Body of pancreas (tissue), 4 donors: ENCODE measurements at places on chromosomes 11 and 22. TPM values are rescaled to one million over a fixed set of nuclear protein-coding genes. Genes with fewer than 3 reads are reported as not detected.
A peak's percentile ranks its signal among the peaks of the same experiment; 100 is the strongest.

DNA sequence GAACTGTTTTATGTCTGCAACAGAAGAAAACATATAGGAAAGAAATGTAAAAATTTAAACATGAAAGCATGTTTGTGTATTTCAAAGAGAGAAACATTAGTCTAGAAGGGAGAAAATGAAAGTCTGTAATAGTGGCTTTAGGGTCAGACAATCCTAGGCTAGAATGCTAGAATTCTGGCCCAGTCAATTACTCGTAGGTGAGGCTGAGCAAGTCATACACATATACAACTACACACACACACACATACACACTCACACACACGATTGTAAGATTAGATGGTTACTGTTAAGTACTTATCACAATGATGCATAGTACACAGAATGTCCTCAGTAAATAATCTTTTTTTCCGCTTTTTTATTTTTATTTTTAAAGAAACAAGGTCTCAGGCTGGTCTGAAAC, 37.7 kb upstream of the PCF11 start:
- DNase-seq, result no peak

DNA sequence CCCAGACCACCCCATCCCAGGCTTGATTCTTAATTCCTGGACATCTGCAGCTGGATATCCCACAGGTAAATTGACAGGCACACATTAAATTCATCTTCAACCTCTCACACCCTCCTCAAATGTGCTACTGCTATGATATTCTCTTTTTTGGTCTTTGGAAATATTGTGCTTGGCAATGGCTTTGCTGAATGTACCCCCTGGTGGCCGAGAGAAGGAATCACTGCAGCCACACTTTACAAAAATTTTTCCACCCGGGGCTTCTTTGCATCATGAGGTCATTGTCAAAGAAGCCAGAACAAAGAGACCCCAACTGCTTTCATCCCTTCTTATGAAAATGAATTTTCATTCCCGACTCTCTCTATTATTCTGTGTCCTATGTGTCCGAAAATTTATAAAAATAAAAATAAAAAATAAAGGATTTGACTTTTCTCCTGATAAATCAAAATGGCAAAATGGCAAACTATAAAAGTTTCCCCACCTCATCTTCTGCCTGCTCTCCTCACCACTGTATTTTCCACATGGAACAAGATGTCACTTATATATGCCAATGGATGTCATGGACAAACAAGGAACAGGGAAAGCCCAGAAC, 15.0 kb upstream of the CYB5R2 start:
- DNase-seq, result no peak

DNA sequence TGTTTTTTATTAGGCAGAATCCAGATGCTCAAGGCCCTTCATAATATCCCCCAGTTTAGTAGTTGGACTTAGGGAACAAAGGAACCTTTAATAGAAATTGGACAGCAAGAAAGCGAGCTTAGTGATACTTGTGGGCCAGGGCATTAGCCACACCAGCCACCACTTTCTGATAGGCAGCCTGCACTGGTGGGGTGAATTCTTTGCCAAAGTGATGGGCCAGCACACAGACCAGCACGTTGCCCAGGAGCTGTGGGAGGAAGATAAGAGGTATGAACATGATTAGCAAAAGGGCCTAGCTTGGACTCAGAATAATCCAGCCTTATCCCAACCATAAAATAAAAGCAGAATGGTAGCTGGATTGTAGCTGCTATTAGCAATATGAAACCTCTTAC, 1.4 kb downstream of the HBB start:
- DNase-seq, result no peak

GRCh38 chr22:30780026-30780425, 85.4 kb downstream of the OSBP2 start:
- no peak for DNase-seq

DNA sequence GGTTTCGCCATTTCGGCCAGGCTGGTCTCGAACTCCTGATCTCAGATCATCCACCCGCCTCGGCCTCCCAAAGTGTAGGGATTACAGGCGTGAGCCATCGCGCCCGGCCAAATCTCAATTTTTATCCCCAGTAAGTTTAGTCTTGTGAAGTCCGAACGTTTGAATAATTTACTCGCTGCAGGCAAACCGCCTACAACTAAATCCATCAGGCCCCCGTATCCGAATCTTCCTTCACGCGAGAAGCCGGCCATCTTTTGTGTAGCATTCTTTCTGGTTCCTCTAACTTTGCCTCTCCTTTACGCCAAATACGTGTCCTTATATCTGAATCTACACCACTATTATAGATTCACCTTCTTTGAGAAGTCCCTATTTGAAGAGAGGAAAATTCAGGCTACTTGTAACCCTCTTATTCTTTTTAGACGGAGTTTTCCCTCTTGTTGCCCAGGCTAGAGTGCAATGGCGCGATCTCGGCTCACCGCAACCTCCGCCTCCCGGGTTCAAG, 581 bp upstream of the EIF3L start:
- no peak for DNase-seq

GRCh38 chr11:32316858-32317642, 118.3 kb downstream of the WT1 start:
- DNase-seq, result no peak

GRCh38 chr22:49967706-49968208, 7.2 kb downstream of the PIM3 start:
- peak; percentile 83 for DNase-seq

TSKU gene
- 51.7 TPM for total RNA-seq

GRCh38 chr11:122882189-122882856, at the start of gene JHY:
TSS of gene JHY (plus strand) at chr11:122882759. CDS start at chr11:122885850, 3,091 bp downstream.
- DNase-seq, result peak; percentile 73

DNA sequence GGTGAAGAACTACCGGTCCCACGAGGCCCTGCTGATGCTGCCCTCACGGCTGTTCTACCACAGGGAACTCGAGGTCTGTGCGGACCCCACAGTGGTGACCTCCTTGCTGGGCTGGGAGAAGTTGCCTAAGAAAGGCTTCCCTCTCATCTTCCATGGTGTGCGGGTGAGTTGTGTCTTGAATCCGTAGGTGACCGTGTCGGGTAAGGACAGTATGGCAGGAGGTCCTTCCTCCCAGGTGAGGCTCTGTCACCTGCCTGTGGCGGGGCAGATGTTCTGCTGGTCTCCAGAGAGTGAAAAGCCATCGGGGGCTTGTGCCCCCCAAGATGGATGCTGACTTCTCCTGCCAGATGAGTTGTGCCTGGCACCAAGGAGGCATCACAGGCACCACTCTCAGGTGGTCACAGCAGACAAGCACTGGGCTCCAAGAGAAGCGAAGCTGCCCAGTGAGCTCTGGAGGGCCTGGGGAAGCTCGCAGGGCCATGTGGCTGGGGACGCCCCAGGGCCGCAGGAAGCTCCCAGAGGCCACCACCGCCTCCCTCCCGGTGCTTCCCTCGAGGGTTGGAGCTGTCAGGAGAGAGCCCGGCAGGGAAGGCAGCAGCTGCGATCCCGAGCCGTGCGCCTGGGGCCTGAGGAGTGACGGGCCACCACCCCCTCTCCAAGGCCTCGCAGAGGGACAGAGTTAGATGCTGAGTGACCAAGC, 17.3 kb upstream of the PANX2 start:
- no peak for DNase-seq

DNA sequence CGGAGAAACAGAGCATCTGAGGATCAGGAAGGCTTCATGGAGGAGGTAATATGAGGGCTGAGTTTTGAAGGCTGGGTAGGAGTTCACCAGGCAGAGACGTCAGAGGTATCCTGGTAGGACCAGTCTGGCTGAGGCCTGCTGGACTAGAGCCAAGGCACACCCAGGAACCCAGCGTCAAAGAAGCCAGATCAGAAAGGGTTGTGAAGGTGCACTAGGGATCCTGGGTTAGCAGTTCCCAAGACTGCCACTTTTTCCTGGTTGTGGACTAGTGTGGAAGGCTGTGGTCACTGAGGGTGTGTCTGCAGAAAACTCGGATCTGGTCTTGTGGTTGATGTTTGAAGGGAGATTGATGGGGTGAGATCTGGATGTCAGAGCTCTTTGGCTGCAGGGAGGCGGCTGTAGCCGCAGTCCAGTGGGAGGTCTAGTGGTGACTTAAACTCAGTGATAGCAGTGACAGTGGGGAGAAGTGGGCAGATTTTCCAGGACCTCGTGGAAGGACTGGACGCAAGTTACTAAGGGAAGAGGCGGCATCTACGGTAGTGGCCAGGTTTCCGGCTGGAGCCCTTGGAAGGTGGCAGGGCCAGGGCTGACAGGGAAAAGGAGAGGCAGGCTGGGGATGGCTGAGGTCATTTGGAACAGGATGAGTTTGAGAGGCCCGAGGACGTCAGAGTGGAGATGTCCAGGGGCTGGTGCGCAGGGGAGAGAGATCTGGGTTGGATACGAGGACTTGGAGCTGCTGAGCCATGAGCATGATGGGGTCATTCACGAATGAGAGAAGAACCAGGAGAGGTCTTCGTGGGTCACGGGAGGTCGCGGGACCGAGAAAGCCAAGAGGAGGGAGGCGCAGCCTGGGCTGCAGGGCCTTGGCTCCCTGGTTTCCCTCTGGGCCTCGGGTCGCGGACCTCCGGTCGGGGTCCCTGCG, 10.9 kb downstream of the RELA start:
- DNase-seq, result peak; percentile 63

DNA sequence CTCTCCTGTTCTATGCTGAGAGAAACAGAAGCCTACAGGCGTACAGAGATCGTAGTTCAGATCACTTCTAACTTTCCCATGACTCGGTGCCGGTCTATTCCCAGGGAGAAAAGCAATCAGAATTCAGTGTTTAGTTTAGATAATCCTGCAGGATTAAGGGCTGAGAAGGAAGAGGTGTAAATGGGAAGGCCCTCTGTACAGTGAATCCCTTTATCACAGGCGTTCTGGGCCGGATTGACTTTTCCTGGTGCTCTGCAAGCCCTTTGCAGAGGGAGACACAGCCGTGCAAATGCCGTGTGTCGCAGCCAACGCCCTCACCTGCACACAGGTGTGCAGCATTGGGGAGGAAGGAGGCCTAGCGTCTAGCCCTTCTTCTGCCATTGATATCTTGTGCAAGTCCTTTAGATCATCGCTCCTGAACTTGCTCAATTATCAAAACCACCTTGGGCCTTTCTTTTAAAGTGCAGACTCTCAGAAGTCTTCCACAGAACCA, 90.6 kb downstream of the DSCAML1 start:
- DNase-seq, result no peak

GRCh38 chr11:10390375-10390774, 64.7 kb upstream of the AMPD3 start:
- no peak for DNase-seq

DRD2 gene
- total RNA-seq, result not detected

DNA sequence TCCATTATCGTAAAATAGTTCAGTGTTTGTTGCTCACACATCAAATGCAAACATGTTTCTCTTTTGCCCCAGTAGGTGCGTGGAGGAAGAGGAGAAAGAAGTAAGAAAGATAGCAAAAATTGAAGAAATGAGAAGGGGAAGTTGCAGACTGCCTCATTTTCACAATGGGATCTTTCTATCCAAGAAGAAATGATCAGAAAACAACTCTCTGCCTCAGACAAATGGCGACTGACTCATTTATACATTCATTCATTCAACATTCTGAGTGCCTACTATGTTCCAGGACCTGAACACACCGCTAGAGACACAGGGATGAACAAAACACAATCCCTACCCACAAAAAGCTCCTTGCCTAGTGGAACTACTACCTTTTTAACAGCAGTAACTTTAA, 367 bp downstream of the HPS5 start:
- no peak for DNase-seq

GRCh38 chr22:24553597-24554312, 1.2 kb downstream of the GUCD1 start:
- DNase-seq, result no peak

GNG3 gene
- total RNA-seq, result 1.0 TPM

- DNase-seq, result peak; percentile 42
Measured at GRCh38 chr11:68343761-68344256, 31.4 kb downstream of the LRP5 start.

DNA sequence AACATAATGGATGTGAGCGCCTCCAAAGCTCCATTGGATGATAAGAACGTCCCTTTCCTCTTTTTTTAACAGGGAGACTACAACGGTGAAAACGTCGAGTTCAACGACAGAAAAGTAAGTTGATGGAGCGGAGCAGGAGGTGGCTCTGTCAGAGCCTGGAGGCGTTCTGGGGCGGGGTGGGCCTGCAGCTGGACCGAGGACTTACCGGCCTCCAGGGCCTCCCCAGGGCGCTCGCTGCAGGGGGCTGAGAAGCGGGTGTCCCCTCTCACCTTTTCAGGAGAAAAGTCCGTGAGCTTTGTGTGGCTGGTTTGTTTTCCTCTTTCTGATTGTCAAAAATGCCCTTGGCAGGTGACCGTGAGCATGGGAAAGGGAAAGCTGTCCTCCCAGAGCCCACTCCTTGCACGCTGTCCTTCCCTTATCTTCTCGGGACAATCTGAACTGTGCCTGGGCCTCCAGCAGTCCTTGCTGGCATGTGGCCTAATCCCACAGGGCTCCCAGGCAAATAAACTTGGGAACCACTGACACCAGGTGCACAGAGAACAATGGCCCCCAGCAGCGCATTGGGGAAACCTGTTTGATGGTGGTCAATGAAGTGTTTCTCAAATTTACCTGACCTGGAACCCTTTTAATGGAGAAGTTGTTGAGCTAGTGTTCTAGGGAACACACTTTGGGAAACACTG, 38.4 kb downstream of the ANO1 start:
- no peak for DNase-seq

DNA sequence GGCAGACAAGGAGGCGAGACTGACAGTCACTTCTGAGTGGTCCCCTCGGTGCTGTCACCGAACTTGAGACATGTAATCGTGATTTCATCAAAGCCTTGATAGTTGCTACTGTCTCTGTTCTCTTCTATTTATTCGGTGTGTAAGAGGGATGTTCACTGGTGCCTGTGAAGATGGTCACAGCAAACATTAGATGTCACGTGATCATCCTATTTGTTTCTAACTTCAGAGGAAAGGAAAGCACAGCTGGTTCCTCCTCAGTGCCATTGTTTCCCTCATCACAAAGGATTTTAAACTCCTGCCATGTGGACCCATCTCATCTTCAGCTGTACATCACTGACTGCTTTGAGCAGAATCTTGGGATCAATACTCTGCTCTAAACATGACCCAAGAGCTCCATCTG, 73.1 kb upstream of the CLMP start:
- DNase-seq, result no peak

GRCh38 chr11:44967930-44968496, 17.3 kb upstream of the TP53I11 start:
- no peak for DNase-seq

DNA sequence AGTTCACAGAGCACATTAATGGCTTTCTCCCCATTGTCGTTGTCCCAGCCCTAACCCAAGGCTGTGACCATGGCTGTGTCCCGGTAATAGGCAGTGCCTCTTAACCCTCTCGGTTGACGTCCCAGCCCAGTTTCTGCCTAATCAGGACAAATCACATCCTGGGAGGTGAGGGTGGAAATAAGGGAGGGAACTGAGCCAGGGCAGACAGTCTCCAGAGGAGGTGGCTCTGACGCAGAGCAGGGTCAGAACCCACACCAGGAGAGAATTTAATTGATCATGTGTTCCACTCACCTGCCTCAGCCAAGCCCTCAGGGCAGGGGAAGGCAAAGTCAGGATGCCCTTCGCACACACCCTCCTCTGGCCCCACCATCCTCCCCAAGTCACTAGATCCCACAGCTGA, 17.0 kb downstream of the SLC43A1 start:
- DNase-seq, result peak; percentile 60

GRCh38 chr11:13208921-13209320, 68.7 kb upstream of the BMAL1 start:
- DNase-seq, result no peak

- DNase-seq, result peak; percentile 26
Measured at GRCh38 chr11:134725716-134726639, 313.9 kb upstream of the B3GAT1 start.

GRCh38 chr11:112961146-112961668, at the start of gene NCAM1:
TSS of gene NCAM1 (plus strand) at chr11:112961420.
- DNase-seq, result peak; percentile 61

RIN1 gene
- total RNA-seq, result 11.4 TPM

- no peak for DNase-seq
Measured at GRCh38 chr11:69001243-69002081, 11.6 kb downstream of the MRGPRF start.

PTPRJ gene
- 10.9 TPM for total RNA-seq
